ENCODE measurements at places on chromosomes 11 and 22. TPM values are rescaled to one million over a fixed set of nuclear protein-coding genes. Genes with fewer than 3 reads are reported as not detected.

DNA sequence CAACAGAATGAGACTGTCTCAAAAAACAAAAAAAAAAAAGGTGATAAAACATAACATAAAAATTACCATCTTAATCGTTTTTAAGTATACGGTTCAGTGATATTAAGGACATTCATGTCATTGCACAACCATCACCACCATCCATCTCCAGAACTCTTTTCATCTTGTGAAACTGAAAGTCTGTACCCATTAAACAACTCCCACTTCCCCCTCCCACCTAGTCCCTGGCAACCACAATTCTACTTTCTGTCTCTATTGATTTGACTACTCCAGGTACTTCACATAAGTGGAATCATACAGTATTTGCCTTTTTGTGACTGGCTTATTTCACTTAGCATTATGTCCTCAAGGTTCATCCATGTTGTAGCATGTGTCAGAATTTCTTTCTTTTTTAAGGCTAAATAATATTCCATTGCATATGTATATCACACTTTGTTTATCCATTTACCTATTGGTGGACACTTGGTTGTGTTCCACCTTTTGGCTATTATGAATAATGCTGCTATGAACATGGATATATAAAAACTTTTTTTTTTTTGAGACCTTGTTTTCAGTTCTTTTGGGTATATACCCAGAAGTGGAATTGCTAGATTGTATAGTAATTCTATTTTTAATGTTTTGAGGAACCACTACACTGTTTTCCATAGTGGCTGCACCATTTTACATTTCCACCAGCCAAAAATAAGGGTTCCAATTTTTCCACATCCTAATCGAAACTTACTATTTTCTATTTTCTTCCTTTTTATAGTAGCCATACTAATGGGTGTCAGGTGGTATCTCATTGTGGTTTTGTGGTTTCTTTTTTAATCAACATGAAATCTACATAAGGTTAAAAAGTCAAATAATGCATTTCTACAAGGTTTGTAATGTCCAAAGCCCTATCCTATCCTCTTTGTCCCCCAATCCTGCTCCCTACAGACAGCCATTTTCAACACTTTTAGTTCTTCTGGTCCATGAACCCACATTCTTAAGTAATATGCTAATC is 23.4 kb upstream of the PIK3C2A start:
- DNase-seq: no peak

DNA sequence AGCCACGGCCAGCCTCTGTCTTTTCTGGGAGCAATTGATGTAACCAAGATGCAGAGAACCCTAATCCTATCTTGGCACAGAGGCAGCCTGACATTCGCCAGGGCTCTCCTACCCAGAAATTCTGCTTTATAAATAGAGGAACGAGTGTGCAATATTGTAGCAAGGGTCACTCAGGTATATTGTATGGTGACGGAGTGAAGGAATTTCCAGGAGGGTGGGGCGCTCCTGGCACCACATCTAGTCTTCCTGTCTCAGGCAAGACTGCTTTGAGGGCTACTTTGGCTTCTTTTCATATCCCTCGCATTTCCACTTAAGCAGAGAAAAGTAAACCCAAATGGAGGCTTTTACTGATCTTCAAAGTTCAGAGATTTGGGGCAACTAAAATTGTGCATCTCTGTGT is 114.4 kb downstream of the BARX2 start:
- DNase-seq: no peak

DNA sequence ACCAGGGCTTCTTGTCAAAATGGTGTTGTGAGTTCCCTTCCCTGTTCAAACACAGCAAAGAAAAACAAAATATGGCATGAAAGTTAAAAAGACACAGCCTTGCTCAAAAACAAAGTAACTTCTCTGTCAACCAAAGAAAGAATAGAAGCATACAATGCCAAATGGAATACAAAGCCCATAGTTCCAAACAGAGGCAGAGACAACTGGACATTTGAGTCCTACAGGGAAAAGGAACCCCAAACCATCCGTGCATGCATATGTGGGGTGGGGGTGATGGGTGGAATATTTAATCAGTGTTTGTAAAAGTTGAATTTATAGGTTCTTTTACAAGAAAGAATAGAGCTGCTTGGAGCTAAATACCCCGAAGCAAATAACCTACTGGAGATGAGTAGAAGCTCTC is 218.7 kb downstream of the FAM76B start:
- no peak for DNase-seq

DNA sequence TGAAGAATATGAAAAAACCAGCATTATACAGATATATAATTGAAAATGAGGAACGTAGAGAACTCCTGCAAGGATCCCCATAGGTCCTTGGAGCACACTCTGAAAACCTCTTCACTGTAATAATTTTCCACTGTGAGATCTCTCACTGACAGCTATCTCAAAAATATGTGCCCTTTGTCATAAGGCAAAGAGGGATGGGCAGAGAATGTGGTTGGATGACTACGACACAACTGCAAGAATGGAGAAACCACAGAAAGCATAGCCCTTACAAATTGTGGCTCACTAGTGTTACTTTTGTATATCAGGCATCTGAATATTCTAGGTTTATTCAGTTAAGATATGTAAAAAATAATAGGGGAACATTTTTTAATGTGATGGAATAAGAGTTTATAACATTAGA is 7.9 kb upstream of the CTSC start:
- no peak for DNase-seq

- DNase-seq: no peak
These were observed 21.1 kb downstream of the ASCC2 start for GRCh38 chr22:29816980-29817379.

- no peak for DNase-seq
These were observed 9.3 kb downstream of the CELSR1 start for GRCh38 chr22:46528121-46528610.

- no peak for DNase-seq
These were observed 38.0 kb upstream of the CD82 start for GRCh38 chr11:44527476-44527875.

GRCh38 chr11:107392611-107393010 is 65.0 kb downstream of the CWF19L2 start:
- DNase-seq: no peak

GRCh38 chr11:81886406-81887075 is 847.1 kb downstream of the FAM181B start:
- no peak for DNase-seq

DNA sequence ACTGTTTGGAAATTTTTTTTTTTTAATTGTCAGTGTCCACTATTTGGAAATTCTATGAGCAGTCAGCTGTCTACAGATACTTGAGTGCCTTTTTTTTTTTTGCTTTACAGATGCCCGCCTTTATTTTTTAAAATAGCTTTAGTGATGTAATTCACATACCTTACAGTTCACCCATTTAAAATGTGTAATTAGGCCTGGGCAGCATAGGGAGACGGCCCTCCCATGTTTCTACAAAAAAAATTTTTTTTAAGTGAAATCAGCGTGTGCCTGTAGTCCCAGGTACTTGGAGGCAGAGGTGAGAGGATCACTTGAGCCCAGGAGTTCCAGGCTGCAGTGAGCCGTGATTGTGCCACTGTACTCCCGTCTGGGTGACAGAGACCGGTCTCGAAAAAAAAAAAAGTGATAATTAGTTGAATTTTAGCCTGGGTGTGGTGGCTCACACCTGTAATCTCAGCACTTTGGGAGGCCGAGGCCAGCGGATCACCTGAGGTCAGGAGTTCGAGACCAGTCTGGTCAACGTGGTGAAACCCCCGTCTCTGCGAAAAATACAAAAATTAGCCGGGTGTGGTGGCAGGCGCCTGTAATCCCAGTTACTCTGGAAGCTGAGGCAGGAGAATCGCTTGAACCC is 1.5 kb downstream of the ZNF143 start:
- no peak for DNase-seq

The RASSF10 gene
- 0.18 TPM for total RNA-seq

The APOA4 gene
- not detected for total RNA-seq

The PRAME gene
- not detected for total RNA-seq

The SLC22A8 gene
- not detected for total RNA-seq

The CDON gene
- 9.3 TPM for total RNA-seq

The TTC36 gene
- total RNA-seq: 0.57 TPM

Measured in heart right ventricle (tissue), 16 donors.